ENCODE measurements at places on chromosomes 6 and 20.

DNA sequence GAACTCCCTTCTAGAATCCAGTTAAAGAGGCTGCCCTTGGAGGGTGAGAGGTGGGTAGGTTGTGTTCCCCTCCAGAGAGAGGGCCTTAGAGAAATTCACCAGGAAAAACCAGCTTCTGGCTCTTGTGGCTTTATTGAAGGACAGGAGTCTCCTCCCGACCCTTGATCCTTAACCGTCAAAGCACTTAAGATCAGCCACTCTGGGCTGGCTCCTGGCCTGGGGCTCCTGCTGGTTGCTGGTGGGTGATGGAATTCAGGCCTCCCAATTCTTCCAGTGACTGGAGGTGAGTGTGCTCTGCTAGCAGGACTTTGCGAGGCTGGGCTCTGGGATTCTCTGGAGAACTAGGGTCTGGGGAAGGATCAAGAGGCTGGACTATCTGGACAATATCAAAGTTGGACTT, 75.6 kb upstream of the LGSN start:
- no peak for DNase-seq

- DNase-seq = no peak
Observed at GRCh38 chr6:41551086-41551700, 5.0 kb downstream of the FOXP4 start.

DNA sequence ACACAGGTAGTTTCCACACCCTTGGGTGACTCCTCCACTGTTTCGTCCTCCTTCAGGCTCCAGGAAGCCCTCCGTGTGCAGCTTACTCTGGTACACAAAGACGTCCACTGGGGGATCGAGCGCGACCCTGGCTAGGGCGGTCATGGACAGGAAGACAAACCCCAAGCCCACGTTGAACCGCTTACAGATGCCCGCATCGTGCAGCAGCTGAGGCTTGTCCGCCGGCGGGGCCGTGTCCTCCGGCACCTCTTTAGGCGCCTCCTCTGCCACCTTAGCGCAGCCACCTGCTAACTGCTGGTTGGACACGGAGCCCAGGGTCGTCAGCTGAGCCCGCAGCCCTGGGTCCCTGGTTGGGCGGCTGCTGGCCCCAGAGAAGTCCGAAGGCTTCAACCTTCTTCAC, 309.0 kb upstream of the BTBD3 start:
- DNase-seq = no peak

DNA sequence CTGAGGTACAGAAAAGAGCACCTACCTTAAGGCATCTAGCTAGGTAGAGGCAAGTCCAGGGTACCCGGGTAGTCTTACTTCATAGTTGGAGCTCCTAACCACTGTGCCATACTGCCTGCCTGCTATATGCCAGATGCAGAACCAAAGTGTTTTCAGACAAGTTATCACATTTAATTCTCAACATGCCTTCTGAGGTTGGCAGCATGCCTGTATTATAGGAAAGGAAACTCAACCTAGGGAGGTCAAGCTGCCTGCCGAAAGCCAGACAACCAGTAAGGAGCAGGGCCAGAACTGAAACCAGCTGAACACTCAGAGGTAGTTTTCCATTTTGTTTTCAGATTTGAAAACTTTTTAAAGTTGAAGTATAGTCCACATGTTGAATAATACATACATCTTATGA, 5.4 kb downstream of the CTNNBL1 start:
- no peak for DNase-seq

- DNase-seq = no peak
Observed at GRCh38 chr20:50182346-50182745, 8.3 kb upstream of the CEBPB start.

- DNase-seq = no peak
Observed at GRCh38 chr6:108142240-108142639, 23.6 kb upstream of the NR2E1 start.

DNA sequence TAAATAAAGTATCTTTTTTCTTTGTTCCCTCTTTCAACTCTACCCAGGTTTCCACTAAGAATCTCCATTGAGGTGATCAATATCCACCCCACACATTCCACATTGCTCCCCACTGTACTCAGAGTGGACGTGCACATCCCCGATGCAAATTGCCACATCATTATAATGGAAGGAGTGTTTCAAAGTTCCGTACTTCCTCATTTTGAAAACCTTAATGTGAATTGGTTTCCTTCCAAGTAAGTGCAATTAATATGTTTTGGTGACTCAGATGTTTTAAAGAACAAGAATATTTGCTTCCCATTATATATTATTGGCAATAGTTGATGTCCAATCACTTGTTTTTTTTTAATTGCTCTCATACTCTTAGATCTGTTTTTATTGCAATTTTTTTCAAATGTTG, 463.6 kb downstream of the HACE1 start:
- DNase-seq = no peak

DNA sequence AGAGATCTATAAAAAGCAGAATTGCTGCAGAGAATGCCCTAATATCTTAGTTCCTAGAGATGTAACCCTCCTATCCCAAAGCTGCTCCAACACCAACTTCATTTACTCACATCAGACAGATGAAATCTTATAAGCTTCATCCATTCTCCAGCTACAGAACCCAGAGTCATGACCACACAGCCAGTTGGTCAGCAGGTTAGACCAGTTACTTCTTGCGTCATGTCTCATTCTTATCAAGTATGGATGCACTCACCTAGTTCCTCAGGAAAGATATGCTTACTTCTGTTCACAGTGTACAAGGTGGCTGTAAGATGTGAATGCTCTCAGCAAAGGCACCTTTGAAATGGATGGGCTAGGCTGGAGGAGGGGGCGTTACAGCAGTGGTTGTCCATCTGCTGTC, 47.9 kb upstream of the ISM1 start:
- DNase-seq = no peak

DNA sequence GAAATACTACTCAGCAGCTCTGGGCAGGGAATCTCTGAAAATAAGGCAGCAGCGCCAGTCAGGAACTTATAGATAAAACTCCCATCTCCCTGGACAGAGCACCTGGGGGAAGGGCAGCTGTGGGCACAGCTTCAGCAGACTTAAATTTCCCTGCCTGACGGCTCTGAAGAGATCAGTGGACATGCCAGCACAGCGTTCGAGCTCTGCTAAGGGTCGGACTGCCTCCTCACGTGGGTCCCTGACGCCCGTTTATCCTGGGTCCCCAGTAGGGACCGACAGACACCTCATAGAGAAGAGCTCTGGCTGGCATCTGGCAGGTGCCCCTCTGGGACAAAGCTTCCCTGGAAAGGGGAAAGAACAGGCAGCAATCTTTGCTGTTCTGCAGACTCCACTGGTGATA, 59.0 kb downstream of the COL21A1 start:
- no peak for DNase-seq

GRCh38 chr20:46814366-46815232, 80.0 kb upstream of the EYA2 start:
- no peak for DNase-seq

GRCh38 chr20:18637224-18637623, 49.4 kb downstream of the DTD1 start:
- no peak for DNase-seq

GRCh38 chr20:47960769-47961541, 175.7 kb upstream of the SULF2 start:
- DNase-seq = no peak

- no peak for DNase-seq
Observed at GRCh38 chr20:39778847-39779604, 816.9 kb downstream of the DHX35 start.

All from stimulated activated CD8-positive, alpha-beta memory T cell treated with anti-CD3 and anti-CD28 coated beads, Interleukin-12 subunit alpha, Interleukin-12 subunit beta, amount 100 ng/mL, for 4 hours (primary cell).